Lung (tissue), 17 donors: ENCODE measurements at places on chromosomes 3 and 15. TPM values are rescaled to one million over a fixed set of nuclear protein-coding genes. Genes with fewer than 3 reads are reported as not detected.

Gene NDUFAF3
- total RNA-seq: 49.9 TPM

Gene PDCD6IP
- 239 TPM for total RNA-seq

DNA sequence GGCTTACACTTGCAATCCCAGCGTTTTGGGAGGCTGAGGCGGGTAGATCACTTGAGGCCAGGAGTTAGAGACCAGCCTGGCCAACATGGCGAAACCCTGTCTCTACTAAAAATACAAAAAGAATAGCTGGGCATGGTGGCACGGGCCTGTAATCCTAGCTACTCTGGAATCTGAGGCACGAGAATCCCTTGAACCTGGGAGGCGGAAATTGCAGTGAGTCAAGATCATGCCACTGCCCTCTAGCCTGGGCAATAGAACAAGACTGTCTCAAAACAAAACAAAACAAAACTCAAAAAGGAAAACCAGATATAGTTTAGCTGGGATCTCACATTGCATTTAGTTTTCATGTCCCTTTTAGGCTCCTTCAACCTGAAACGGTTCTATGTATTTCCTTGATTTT, 2.9 kb upstream of the USP50 start:
- H3K4me3 ChIP-seq: no peak overlapping the region
- no peak overlapping the region for H3K27ac ChIP-seq
- H3K36me3 ChIP-seq: no peaks in the 10 kb centered on the region
- DNase-seq: no peak
- no peaks in the 10 kb centered on the region for H3K27me3 ChIP-seq

- H3K27me3 ChIP-seq: no peaks in the 10 kb centered on the region
- H3K27ac ChIP-seq: no peak overlapping the region
- H3K4me3 ChIP-seq: no peak overlapping the region
- DNase-seq: no peak
- H3K36me3 ChIP-seq: no peaks in the 10 kb centered on the region
These were observed 26.5 kb upstream of the ACTC1 start for GRCh38 chr15:34821831-34822230.

DNA sequence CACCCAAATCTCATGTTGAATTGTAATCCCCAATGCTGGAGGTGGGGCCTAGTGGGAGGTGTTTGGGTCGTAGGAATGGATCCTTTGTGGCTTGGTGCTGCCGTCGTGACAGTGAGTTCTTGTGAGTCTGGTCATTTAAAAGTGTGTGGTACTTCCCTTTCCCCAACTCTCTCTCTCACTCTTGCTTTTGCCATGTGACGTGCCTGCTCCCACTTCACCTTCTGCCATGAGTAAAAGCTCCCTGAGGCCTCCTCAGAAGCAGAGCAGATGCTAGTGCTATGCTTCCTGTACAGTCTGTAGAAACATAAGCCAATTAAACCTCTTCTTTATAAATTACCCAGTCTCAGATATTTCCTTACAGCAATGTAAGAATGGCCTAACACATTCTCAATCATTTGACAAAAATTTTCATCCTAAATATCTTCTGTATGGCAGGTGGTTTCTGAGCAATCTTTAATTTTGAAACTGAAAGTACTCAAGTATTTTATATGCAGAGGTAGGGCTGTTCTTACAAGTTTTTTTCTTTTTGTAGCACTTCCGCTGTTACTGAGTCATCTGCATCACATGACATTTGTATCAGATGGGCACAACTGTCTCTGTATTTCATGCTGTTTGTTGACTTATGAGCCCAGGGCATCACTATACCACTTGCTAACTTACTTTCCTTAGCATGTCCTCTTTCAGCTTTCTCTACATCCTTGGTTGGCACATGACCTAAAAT, 8.8 kb downstream of the RPL39L start:
- H3K27me3 ChIP-seq: no peaks in the 10 kb centered on the region
- no peak overlapping the region for H3K27ac ChIP-seq
- no peak for DNase-seq
- H3K36me3 ChIP-seq: no peaks in the 10 kb centered on the region

DNA sequence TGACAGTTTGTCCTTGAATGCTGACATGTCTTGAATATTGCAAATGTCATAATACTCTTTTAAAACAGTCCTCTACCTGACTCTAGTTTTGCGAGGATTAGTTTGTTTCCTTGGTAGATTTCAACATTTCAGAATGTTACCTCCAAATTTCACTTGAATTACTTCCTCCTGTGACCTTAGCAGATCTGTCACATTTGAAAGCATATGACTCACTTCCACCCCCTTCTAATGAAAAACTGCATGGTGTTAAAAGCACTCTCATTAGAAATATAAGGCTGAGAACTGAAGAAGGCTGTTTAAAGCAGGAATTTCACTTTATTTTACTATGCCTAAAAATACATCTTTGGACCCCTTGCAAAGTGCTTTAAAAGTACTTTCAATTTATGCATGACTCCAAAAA, 598.7 kb upstream of the TGFBR2 start:
- H3K27ac ChIP-seq: no peak overlapping the region
- no peaks in the 10 kb centered on the region for H3K4me1 ChIP-seq
- no peak overlapping the region for H3K4me3 ChIP-seq
- H3K27me3 ChIP-seq: no peaks in the 10 kb centered on the region
- peaks cover 3% of the 10 kb centered on the region for H3K36me3 ChIP-seq

DNA sequence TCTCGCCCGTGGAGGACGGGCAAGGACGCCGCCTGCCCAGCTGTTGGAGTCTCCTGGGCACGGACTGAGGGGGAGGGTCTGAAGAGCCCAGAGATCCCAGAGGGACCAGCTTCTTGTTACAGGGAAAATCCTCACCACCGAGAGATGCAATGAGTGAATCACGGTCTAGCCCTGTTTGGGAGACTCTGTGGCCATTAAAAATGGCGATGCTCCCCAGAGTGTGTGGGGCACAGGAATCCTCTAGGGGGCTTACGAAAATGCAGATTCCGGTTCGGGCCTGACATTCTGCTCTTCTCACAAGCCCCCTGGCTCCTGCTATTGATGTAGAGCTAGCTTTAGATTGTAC, 35.5 kb upstream of the EPHB3 start:
- H3K4me3 ChIP-seq: no peak overlapping the region
- H3K27me3 ChIP-seq: peaks cover 46% of the 10 kb centered on the region
- H3K4me1 ChIP-seq: peaks cover 6% of the 10 kb centered on the region
- DNase-seq: no peak
